Forelimb muscle (tissue), 1 donor: ENCODE measurements at places on chromosomes 11 and 22. TPM values are rescaled to one million over a fixed set of nuclear protein-coding genes. Genes with fewer than 3 reads are reported as not detected.

DNA sequence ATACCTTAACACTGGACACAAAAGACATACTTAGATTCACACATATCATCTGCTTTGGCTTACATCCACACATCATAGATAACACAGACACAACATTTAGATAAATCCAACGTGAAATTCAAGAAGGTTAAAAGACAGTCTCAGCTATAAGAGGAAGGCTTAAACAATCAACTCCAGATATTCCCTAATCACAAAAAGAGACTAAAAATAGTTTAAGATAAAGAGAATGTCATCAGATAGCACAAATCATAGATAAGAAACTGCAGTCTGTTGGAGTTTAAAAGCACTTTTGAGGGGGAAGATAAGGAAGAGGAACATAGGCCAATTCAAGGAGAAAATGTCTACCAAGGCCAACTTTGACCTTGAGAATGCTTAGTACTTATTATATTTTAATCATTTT is 504.8 kb downstream of the JRKL start:
- no peak for DNase-seq

GRCh38 chr11:34495239-34495723 is 18.3 kb downstream of the ELF5 start:
- no peak for DNase-seq

DNA sequence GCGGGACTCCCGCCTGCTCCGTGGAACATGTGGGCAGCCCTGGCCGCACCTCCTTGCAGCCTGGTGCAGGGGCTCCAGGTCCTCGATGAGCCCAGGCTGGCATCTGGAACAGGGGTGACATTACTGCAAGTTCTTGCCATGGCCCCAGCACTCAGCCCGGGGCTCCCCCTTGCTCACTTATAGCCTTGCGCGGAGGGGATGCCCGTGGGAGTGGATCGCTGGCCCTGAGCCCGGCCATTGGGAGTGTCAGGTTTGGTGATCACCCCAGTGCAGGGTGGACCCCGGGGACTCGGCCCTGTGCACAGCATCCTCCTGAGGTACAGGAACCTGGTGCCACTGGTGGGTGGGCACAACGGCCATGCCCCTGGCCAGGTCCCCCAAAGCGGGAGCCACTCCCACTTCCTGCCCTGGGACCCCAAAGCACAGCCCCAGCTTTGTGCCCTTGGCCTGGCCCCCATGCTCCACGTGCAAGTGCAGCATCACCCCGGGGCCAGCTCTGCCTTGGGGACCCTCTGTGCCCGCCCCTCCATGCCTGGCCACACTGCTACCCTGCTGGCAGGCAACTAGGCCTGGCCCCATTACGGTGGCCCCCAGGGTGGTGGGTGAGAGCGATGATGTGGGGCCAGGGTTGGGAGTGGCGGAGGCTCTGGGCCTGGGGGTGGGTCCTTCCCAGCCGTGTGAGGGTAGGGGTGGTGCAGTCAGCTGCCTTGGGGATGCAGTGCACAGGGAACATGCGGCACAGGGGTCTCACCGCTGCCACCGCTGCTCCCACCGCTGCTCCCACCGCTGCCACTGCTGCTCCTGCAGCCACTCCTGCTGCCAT is 439.8 kb downstream of the TBC1D22A start:
- no peak for DNase-seq

Gene TNNT3
- 9,432 TPM for polyA plus RNA-seq

DNA sequence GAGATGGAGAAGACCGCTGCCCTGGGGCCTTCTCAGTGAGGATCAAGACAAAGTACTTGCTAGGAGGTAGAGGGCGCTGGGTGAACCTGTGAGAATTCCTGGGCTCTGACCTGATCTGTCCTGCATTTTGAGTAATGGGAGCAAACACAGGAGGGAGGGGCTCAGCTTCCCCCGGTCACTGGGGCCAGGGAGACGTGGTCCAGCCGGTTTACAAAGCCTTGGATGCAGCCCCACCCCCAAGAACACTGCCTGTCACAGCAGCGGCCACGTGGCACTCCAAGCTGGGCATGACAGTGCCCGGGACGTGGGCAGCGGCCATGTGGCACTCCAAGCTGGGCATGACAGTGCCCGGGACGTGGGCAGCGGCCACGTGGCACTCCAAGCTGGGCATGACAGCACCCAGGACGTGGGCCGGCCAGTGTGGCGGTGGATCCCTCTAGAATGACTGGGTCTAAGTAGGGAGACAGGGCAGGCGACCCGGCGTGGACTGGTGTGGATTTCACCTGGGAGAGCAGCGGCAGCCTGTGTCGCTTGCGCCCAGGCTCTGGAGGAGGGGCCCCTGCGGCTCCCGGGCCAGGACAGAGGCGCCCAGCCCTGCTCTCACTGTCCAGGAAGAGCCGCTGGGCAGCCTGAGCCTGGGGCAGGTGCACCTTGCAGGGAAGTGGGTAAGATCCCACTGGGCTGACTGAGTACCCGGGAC is 2.5 kb upstream of the TTLL8 start:
- no peak for DNase-seq

- DNase-seq: no peak
Measured at GRCh38 chr11:120167659-120168058, 29.7 kb upstream of the TRIM29 start.

GRCh38 chr11:57223601-57224000 is 13.4 kb downstream of the APLNR start:
- no peak for DNase-seq

Gene ARAP1
- 55.3 TPM for polyA plus RNA-seq

GRCh38 chr11:94563176-94563847 is 3.9 kb upstream of the PIWIL4 start:
- no peak for DNase-seq

Gene RNF169
- 11.2 TPM for polyA plus RNA-seq

GRCh38 chr11:6443269-6444003 is 2.6 kb upstream of the HPX start:
- DNase-seq: no peak

DNA sequence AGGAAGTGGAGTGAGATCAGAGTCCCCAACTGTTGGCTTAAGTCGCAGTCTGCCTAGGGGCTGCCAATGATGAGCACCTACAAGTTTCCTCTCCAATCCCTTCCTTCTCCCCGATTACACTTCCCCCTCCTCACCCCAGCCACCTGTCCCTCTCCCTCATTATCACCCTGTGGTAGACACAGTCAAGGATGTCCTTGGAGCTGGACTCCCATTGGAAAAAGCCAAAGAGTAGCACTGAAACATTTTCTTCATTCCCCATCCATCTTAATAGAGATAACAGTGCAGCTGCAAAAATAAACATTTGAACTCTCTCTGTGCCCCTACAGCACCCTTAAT is 146.2 kb downstream of the DBX1 start:
- no peak for DNase-seq

Gene MPZL3
- 0.58 TPM for polyA plus RNA-seq

- no peak for DNase-seq
Measured at GRCh38 chr11:1546536-1547466, 25.3 kb downstream of the DUSP8 start.

GRCh38 chr11:17699147-17700114 is 19.9 kb upstream of the MYOD1 start:
- peak; percentile 19 for DNase-seq

GRCh38 chr11:45665206-45665932 is at the start of gene CHST1:
Gene CHST1, minus strand, starts transcription at chr11:45665622. Its CDS starts 14,699 bp downstream, at chr11:45650923.
- no peak for DNase-seq

DNA sequence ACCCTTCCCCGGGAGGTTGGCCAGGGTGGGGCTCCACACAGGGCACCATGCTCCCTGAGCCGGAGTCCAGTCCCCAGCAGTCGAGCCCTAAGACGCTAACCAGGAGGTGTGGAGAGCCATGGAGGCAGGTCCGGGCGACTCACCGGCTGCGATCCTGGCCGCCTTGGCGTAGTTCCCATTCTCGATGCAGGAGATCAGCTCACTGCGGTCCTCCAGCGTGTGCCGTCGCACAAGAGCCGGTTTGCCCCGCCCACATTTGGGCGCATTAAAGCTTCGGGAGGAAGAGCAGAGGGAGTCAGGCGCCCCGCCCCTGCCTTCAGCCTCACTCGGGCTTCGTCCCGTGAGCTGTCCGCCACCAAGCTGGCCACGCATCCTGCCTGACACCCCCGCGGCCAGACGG is 50.8 kb downstream of the BRD1 start:
- DNase-seq: no peak

Gene OR56A1
- not detected for polyA plus RNA-seq

GRCh38 chr11:114057147-114057546 is 2.4 kb upstream of the ZBTB16 start:
- DNase-seq: no peak

- no peak for DNase-seq
Measured at GRCh38 chr11:134731213-134731961, 319.3 kb upstream of the B3GAT1 start.
